Cardiac ventricle fibroblast (primary cell): ENCODE measurements at places on chromosomes 2 and 18. TPM values are rescaled to one million over a fixed set of nuclear protein-coding genes. Genes with fewer than 3 reads are reported as not detected.

GRB14 gene
- 0.12 and 0.39 TPM in 2 replicates for total RNA-seq

LYPD1 gene
- not detected in 2 replicates for total RNA-seq

SLC25A52 gene
- total RNA-seq: not detected in 2 replicates

PDCD1 gene
- total RNA-seq: not detected in 2 replicates

ANTXR1 gene
- 65.2 and 81.3 TPM in 2 replicates for total RNA-seq
